CD4-positive, alpha-beta T cell (primary cell): ENCODE measurements at places on chromosomes 16 and 17. TPM values are rescaled to one million over a fixed set of nuclear protein-coding genes. Genes with fewer than 3 reads are reported as not detected.

BEAN1 gene
- total RNA-seq = not detected

PLXDC1 gene
- 66.7 TPM for total RNA-seq

RDM1 gene
- total RNA-seq = not detected

TERB1 gene
- 0.22 TPM for total RNA-seq

ATMIN gene
- total RNA-seq = 31.7 TPM

RGS9 gene
- 0.60 TPM for total RNA-seq

TPSG1 gene
- not detected for total RNA-seq

GLP2R gene
- total RNA-seq = not detected

MMP28 gene
- total RNA-seq = 9.9 TPM

NT5M gene
- total RNA-seq = 2.9 TPM

DCTN5 gene
- 46.9 TPM for total RNA-seq

TSPAN10 gene
- total RNA-seq = 0.17 TPM

FOXJ1 gene
- 0.89 TPM for total RNA-seq

CRISPLD2 gene
- 2.0 TPM for total RNA-seq

TMEM238L gene
- total RNA-seq = not detected

SPSB3 gene
- total RNA-seq = 87.6 TPM

HOXB4 gene
- total RNA-seq = 0.17 TPM

USP31 gene
- total RNA-seq = 1.7 TPM

CFAP119 gene
- 1.7 TPM for total RNA-seq

C17orf78 gene
- total RNA-seq = not detected

EVPLL gene
- not detected for total RNA-seq

OR3A3 gene
- not detected for total RNA-seq

NATD1 gene
- total RNA-seq = 5.9 TPM

NOD2 gene
- total RNA-seq = 5.3 TPM

ZNF469 gene
- total RNA-seq = 0.74 TPM

C1QTNF1 gene
- not detected for total RNA-seq

ATP2C2 gene
- total RNA-seq = not detected

GLTPD2 gene
- not detected for total RNA-seq

PPL gene
- not detected for total RNA-seq
